HCT116 (cell line): ENCODE measurements at places on chromosomes 3 and 15. TPM values are rescaled to one million over a fixed set of nuclear protein-coding genes. Genes with fewer than 3 reads are reported as not detected.

DNA sequence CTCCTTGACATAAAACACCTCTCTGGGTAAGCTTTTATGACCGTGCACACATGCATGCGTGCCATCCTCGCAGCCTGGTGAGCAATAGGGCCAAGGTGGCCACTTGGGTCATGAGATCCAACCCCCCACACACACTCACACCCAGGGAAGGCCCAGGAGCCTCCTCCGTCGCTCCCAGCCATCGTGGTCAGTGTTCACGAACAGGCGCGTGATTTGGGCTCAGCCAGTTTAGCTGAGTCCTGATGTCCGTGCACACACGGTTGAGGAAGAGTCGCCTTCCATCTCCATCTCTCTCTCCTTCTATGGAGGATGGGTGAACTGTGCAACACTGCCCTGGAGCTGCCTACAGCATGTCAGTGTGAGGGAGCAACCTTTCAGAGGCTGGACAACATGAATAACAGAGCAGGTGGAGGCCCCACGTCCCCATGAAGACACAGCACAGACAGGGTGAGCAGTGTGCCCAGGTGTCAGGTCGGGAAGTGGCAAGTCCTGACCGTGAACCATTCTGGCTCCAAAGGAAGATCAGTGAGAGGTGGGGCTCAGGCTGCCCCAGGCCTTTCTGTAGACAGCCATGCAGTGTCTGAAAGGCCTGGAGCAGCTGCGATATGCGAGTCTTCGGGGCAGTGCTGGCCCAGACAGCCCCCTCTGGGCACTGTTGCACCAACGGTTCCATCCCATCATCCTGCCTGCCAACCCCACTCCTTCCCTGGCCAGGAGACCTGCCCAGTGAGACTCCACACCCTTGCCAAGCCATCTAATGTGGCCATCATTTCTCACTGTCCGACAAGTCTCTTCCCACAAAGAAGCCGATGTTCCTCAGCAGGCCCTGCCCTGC, 253.4 kb downstream of the OCA2 start:
- no peaks in the 10 kb centered on the region for H3K4me1 ChIP-seq
- no peaks in the 10 kb centered on the region for H3K36me3 ChIP-seq
- no peaks in the 10 kb centered on the region for H3K27me3 ChIP-seq
- H3K27ac ChIP-seq, result no peak overlapping the region
- DNase-seq, result no peak

DNA sequence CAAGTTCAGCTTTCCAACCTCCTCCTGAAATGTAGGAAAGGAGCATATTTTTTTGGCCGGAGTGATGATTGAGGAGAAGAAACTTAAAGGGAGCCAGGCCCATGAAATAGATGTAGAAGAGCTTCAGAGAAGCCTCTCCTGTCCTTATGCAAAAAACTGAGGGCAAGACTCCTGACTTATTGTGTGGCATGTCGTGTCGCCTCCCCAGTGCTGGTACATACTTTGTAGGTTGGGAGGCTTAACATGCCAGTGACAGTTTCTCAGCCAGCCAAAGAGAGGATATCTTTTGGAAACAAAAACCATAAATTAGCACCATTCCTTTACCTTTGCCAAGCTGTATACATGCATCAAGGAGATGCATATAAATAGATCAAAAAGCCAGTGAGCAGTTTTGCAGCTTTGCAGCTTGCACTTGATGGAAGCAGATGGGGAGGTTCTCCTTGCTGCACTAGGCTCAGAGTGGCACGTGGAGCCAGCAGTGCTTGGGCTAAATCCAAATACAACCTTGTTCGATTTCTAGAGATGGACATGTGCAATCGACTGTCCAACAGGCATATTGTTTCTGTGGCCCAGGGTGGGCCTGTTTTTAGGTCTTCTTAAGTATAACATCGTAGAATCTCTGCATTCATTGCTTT, 10.2 kb downstream of the SLCO3A1 start:
- H3K4me3 ChIP-seq, result no peak overlapping the region
- no peak for DNase-seq
- H3K36me3 ChIP-seq, result no peaks in the 10 kb centered on the region

DNA sequence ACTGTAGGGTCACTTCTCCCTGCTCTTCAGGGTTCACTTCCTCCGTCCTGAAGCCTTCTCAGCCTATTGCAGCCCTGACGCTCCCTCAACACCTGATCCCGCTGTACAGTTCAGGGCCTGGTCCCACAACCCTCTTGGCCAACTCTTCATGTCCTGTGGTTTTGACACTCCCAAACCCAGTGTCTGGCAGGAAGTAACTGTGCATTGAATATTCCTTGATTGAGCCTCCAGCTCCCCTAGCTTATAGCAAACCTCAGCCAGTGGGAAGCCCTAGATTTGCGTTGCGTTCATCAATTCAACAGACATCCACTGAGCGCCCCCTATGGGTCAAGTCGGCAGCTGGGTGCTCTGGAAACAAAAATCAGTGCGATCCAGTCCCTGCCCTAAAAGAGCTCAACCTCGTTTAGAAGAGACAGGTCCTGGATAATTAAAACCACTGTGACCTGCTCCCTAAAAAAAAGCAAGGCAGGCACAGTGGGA, 13.5 kb downstream of the UBAP1L start:
- DNase-seq, result peak; percentile 22
- no peaks in the 10 kb centered on the region for H3K4me1 ChIP-seq
- H3K36me3 ChIP-seq, result peaks cover 6% of the 10 kb centered on the region
- H3K27ac ChIP-seq, result no peak overlapping the region

GRCh38 chr3:27573780-27574437, 89.7 kb upstream of the SLC4A7 start:
- H3K27me3 ChIP-seq, result no peaks in the 10 kb centered on the region
- DNase-seq, result no peak
- H3K36me3 ChIP-seq, result no peaks in the 10 kb centered on the region
- no peak overlapping the region for H3K4me3 ChIP-seq
- H3K27ac ChIP-seq, result no peak overlapping the region

- H3K4me1 ChIP-seq, result no peaks in the 10 kb centered on the region
- no peaks in the 10 kb centered on the region for H3K36me3 ChIP-seq
- H3K27ac ChIP-seq, result no peak overlapping the region
- H3K4me3 ChIP-seq, result no peak overlapping the region
These were observed 85.8 kb downstream of the MEIS2 start for GRCh38 chr15:37014566-37014965.

The ISLR gene
- total RNA-seq, result 0.12 TPM

The SAMMSON gene
- total RNA-seq, result not detected

DNA sequence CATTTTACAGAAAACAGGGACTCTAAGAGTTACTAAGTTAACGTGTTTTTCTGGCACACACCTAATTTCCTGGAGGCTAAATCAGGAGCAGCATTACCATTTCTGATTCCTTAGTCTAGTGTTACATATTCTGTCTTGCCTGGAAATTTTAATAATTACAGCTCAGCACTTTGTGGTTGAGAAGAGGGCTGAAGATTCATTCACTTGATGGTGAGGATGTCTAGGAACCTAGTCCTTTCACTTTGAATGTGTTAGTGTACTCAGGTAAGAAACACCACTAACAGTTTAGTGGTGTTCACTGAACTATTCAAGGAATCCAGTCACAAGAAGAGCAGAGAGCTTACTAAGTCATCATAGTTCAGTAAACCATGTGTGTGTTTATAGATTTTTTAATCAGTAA, 102.8 kb downstream of the STT3B start:
- H3K36me3 ChIP-seq, result peaks cover 15% of the 10 kb centered on the region; the same call in 1 of the 2 replicates
- H3K27ac ChIP-seq, result no peak overlapping the region
- H3K4me1 ChIP-seq, result no peaks in the 10 kb centered on the region
- no peaks in the 10 kb centered on the region for H3K27me3 ChIP-seq
- no peak for DNase-seq

DNA sequence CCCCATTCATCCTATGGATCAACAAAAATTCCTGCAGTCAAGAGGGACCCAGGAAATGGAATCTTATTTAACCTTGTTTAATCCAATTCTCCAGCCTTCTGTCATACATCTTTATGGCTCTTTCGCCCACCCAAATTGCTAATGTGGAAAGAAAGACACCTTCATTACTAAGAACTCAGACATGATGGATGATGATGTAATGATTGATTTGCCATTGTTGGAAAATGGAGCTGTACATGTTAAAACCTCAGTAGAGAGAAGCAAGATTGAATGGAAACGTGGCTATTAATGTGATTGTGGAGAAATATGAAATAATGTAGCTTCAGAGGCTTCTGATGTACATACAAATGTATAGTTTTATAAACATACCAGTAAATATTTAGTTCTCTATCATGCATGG, 15.7 kb upstream of the PTPRG start:
- H3K4me3 ChIP-seq, result no peak overlapping the region
- H3K27me3 ChIP-seq, result no peaks in the 10 kb centered on the region
- H3K36me3 ChIP-seq, result no peaks in the 10 kb centered on the region
- no peak for DNase-seq
- H3K27ac ChIP-seq, result no peak overlapping the region

The CYP11A1 gene
- 0.57 TPM for total RNA-seq

The HCLS1 gene
- total RNA-seq, result 1.6 TPM

DNA sequence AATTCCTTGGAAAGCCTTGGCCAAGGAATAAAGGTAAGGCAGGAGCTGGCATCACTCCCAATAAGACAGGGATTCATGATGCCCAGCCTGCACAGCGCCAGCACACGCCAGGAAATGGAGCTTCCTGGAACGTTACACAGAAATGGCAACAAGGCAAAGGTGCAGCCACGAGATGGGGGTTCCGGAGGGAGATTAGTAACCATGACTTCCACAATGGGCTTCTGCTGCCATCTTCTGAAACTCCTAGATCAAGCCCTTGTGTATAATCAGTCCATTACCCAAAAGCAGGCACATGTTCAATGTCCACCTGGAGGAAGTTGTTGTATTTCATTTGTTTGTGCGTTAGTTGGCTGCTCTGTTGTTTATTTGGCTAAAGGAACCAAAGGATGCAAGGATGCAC, 131.2 kb upstream of the TRIM42 start:
- no peaks in the 10 kb centered on the region for H3K36me3 ChIP-seq
- no peaks in the 10 kb centered on the region for H3K4me1 ChIP-seq
- DNase-seq, result no peak

- DNase-seq, result no peak
- no peak overlapping the region for H3K4me3 ChIP-seq
- peaks cover 43% of the 10 kb centered on the region for H3K4me1 ChIP-seq
- no peaks in the 10 kb centered on the region for H3K36me3 ChIP-seq
These were observed 238.1 kb upstream of the STT3B start for GRCh38 chr3:31294430-31295149.

GRCh38 chr3:72345980-72346379, 502.3 kb downstream of the SHQ1 start:
- H3K36me3 ChIP-seq, result no peaks in the 10 kb centered on the region
- H3K4me1 ChIP-seq, result no peaks in the 10 kb centered on the region; the same call in 1 of the 2 replicates
- DNase-seq, result no peak
- no peak overlapping the region for H3K27ac ChIP-seq
- H3K4me3 ChIP-seq, result no peak overlapping the region
- H3K27me3 ChIP-seq, result no peaks in the 10 kb centered on the region

The CHRNA3 gene
- not detected for total RNA-seq

DNA sequence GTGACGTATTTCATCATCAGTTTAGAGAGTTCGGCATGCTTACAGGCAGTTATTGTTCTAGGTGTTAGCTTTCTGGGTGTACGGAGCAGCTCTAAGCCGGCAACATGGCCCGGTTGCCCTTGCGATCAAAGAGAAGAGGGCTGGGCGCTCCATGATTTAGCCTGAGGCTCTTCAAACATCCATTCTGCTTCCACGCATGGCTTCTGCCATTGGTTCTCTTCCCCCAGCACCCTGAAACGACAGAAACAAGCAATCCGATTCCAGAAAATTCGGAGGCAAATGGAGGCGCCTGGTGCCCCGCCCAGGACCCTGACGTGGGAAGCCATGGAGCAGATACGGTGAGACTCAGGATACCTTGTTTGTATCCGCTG, 574 bp downstream of the NGRN start:
- no peaks in the 10 kb centered on the region for H3K27me3 ChIP-seq
- peak; percentile 16 for DNase-seq
- H3K4me1 ChIP-seq, result peaks cover 16% of the 10 kb centered on the region
- peak overlapping the region; percentile 74 for H3K4me3 ChIP-seq
- peak overlapping the region; percentile 78 for H3K27ac ChIP-seq

The ROBO1 gene
- total RNA-seq, result 0.27 TPM

- no peak overlapping the region for H3K27ac ChIP-seq
- H3K4me3 ChIP-seq, result no peak overlapping the region
- no peaks in the 10 kb centered on the region for H3K36me3 ChIP-seq
- no peaks in the 10 kb centered on the region for H3K4me1 ChIP-seq
These were observed 90.0 kb downstream of the MSL2 start for GRCh38 chr3:136106101-136106500.

- H3K27me3 ChIP-seq, result no peaks in the 10 kb centered on the region
- peaks cover 3% of the 10 kb centered on the region; the same call in 1 of the 2 replicates for H3K4me1 ChIP-seq
- no peaks in the 10 kb centered on the region for H3K36me3 ChIP-seq
- no peak for DNase-seq
These were observed 158.2 kb downstream of the P3H2 start for GRCh38 chr3:189962466-189962865.

- H3K4me3 ChIP-seq, result 0 out of 2 replicates have a peak overlapping the region, but pooled peaks have one; percentile 55
- no peaks in the 10 kb centered on the region for H3K27me3 ChIP-seq
- peaks cover 19% of the 10 kb centered on the region for H3K4me1 ChIP-seq
- H3K27ac ChIP-seq, result no peak overlapping the region
These were observed 71.7 kb upstream of the ABHD2 start for GRCh38 chr15:89016549-89017041.

The SNTN gene
- total RNA-seq, result not detected

GRCh38 chr15:71079208-71080044, 35.8 kb upstream of the THSD4 start:
- H3K27ac ChIP-seq, result no peak overlapping the region
- no peak for DNase-seq
- H3K27me3 ChIP-seq, result no peaks in the 10 kb centered on the region
- no peaks in the 10 kb centered on the region for H3K4me1 ChIP-seq

GRCh38 chr3:191340966-191341365, 10.6 kb upstream of the UTS2B start:
- H3K27me3 ChIP-seq, result no peaks in the 10 kb centered on the region
- no peaks in the 10 kb centered on the region for H3K36me3 ChIP-seq
- no peak for DNase-seq
- H3K27ac ChIP-seq, result no peak overlapping the region

GRCh38 chr3:195226900-195227447, 44.0 kb downstream of the XXYLT1 start:
- H3K27ac ChIP-seq, result no peak overlapping the region
- H3K4me1 ChIP-seq, result no peaks in the 10 kb centered on the region
- DNase-seq, result no peak
- H3K36me3 ChIP-seq, result no peaks in the 10 kb centered on the region
- H3K27me3 ChIP-seq, result no peaks in the 10 kb centered on the region
- no peak overlapping the region for H3K4me3 ChIP-seq

DNA sequence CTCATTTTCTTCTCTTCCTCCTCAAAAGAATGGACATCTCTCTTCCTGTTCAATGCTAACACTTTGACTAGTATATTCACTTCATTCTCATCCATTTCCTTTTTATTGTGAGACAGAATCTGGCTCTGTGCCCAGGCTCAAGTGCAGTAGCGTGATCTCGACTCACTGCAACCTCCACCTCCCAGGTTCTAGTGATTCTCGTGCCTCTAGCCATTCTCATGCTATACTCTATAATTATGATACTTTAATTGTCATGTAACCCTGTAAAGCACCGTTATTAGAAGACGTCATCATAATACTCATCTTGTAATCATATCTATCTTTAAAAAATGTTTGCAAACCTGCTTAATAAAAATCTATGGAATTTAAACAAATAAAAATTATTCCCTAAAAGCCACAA, 107.0 kb downstream of the SHOX2 start:
- H3K27me3 ChIP-seq, result no peaks in the 10 kb centered on the region
- H3K36me3 ChIP-seq, result no peaks in the 10 kb centered on the region
- H3K27ac ChIP-seq, result no peak overlapping the region
